ENCODE measurements at places on chromosomes 12 and 14.

- DNase-seq: no peak
These were observed 99.2 kb downstream of the RMST start for GRCh38 chr12:97561619-97562290.

DNA sequence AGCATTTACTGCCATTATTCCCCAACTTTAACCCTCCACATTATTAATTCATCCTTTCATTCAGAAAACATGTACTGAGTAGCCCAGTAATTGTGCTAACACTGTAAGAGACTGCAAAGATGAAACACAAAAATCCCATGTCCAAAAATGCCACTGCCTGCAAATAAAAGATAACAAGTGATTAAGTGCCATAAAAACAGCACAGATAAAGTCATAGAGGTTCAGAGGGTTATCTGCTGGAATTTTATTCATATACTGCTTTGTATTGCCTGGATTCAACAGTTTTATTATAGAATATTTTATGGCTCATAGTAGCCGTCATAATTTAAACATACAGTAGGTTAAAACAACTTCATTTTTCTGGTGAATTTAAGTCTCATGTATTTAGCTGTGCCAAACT, 177.9 kb downstream of the KICS2 start:
- no peak for DNase-seq

GRCh38 chr14:51188566-51189185, 51.4 kb upstream of the TMX1 start:
- DNase-seq: no peak

GRCh38 chr14:43361751-43362150, 1145.3 kb downstream of the FSCB start:
- DNase-seq: no peak

Data from stimulated activated CD8-positive, alpha-beta memory T cell treated with anti-CD3 and anti-CD28 coated beads, Interleukin-7, amount 100 ng/mL, for 4 hours (primary cell).